Osteoblast (primary cell): ENCODE measurements at places on chromosomes 4 and X. TPM values are rescaled to one million over a fixed set of nuclear protein-coding genes. Genes with fewer than 3 reads are reported as not detected.
A peak's percentile ranks its signal among the peaks of the same experiment; 100 is the strongest.

ADH1A gene
- total RNA-seq = not detected in 2 replicates

SLC6A8 gene
- total RNA-seq = 15.3 and 19.5 TPM in 2 replicates

GAGE12G gene
- total RNA-seq = not detected in 2 replicates

GPR82 gene
- total RNA-seq = not detected in 2 replicates

MAGEA2 gene
- not detected in 2 replicates for total RNA-seq

KLHL4 gene
- total RNA-seq = 0.72 and 1.2 TPM in 2 replicates

TECRL gene
- not detected in 2 replicates for total RNA-seq

FAM47C gene
- total RNA-seq = not detected in 2 replicates

GAGE12F gene
- total RNA-seq = not detected in 2 replicates

- no peak for DNase-seq
- H3K36me3 ChIP-seq = no peaks in the 10 kb centered on the region
- H3K27me3 ChIP-seq = no peaks in the 10 kb centered on the region
- peaks cover 69% of the 10 kb centered on the region for H3K4me1 ChIP-seq
- no peak overlapping the region for H3K4me3 ChIP-seq
These were observed 50.9 kb downstream of the SEL1L3 start for GRCh38 chr4:25811841-25812240.

- H3K4me3 ChIP-seq = no peak overlapping the region
- no peak for DNase-seq
- no peak overlapping the region for H3K27ac ChIP-seq
These were observed 889.9 kb upstream of the INTU start for GRCh38 chr4:126742885-126743284.

DNA sequence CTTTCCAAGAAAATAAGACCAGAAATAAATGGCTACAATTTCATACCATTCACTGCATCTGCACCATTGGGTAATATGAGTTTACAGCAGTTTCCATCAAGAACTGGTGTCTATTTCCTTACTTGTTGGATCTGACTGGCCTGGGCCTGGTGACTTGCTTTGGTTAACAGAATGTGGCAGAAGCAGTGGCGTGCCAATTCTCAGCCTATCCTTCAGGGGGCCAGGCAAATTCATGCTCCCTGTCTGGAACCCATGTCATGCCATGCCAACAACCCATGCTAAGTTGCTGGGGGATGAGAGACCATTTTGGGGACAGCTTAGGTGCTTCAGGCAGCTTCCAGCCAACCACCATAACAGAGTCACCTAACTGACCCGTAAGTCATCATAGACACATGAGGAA lies 656.7 kb downstream of the SPOCK3 start:
- no peaks in the 10 kb centered on the region for H3K36me3 ChIP-seq
- no peak for DNase-seq
- no peak overlapping the region for H3K27ac ChIP-seq
- H3K27me3 ChIP-seq = no peaks in the 10 kb centered on the region
- no peak overlapping the region for H3K4me3 ChIP-seq
- no peaks in the 10 kb centered on the region for H3K4me1 ChIP-seq

- no peaks in the 10 kb centered on the region for H3K4me1 ChIP-seq
- H3K4me3 ChIP-seq = no peak overlapping the region
- no peaks in the 10 kb centered on the region for H3K36me3 ChIP-seq
- no peak overlapping the region for H3K27ac ChIP-seq
These were observed 48.2 kb upstream of the PHOX2B start for GRCh38 chr4:41796545-41797210.

- peak overlapping the region; percentile 74 for H3K27ac ChIP-seq
- H3K4me1 ChIP-seq = peaks cover 26% of the 10 kb centered on the region
- DNase-seq = no peak
- no peak overlapping the region for H3K4me3 ChIP-seq
These were observed 4.5 kb downstream of the CASP3 start for GRCh38 chr4:184644553-184645307.

GRCh38 chr4:161189286-161190134 lies 974.3 kb downstream of the FSTL5 start:
- H3K27ac ChIP-seq = no peak overlapping the region
- H3K27me3 ChIP-seq = no peaks in the 10 kb centered on the region
- no peaks in the 10 kb centered on the region for H3K4me1 ChIP-seq
- DNase-seq = no peak
- no peaks in the 10 kb centered on the region for H3K36me3 ChIP-seq

DNA sequence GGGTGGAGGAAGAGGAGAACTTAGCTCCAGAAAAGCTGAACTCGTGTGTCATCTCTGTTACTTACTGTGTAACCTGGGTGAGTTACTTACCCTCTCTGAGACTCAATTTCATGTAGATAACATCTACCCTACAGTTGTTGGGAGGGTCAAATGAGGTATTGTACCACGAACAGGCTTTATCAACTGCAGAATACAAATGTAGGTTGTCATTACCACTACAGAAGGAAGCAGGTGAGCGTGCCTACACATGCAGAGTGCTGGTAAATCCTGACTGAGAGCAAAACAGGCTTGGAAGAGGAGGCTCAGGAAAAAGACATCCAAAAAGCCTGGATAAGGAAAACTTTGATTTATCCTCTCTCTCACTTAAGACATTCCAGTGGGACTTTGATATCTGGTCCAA lies 7.2 kb downstream of the PIGA start:
- DNase-seq = no peak
- no peak overlapping the region for H3K27ac ChIP-seq
- no peaks in the 10 kb centered on the region for H3K36me3 ChIP-seq
- H3K27me3 ChIP-seq = no peaks in the 10 kb centered on the region
- H3K4me3 ChIP-seq = no peak overlapping the region

DNA sequence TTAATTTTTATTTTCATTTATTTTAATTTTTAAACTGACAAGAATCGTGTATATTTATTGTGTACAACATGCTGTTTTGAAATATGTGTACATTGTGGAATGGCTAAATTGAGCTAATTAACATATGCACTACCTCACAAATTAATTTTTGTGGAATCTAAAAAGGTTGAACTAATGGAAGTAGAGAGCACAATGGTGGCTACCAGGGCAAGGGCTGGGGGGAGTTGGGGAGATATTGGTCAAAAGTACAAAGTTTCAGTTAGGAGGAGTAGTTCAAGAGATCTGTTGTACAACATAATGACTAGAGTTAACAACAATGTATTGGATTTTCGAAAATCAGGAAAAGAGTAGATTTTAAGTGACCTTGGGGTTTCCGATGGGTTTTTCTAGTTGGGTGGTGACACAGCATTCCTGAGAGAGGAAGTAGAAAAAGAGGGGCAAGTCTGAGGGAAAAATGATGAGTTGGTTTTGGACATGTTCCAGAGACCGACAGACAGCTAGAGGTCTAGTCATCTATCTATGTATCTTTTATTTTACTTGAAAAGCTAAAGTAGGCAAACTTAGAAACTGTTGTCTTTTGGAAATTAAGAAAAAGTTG lies 23.2 kb downstream of the APOO start:
- H3K36me3 ChIP-seq = no peaks in the 10 kb centered on the region
- no peaks in the 10 kb centered on the region for H3K27me3 ChIP-seq
- H3K4me1 ChIP-seq = peaks cover 18% of the 10 kb centered on the region

GRCh38 chr4:151668689-151669402 lies 92.0 kb downstream of the GATB start:
- no peak overlapping the region for H3K4me3 ChIP-seq
- no peaks in the 10 kb centered on the region for H3K4me1 ChIP-seq
- H3K27me3 ChIP-seq = no peaks in the 10 kb centered on the region
- no peak overlapping the region for H3K27ac ChIP-seq
- no peaks in the 10 kb centered on the region for H3K36me3 ChIP-seq

DNA sequence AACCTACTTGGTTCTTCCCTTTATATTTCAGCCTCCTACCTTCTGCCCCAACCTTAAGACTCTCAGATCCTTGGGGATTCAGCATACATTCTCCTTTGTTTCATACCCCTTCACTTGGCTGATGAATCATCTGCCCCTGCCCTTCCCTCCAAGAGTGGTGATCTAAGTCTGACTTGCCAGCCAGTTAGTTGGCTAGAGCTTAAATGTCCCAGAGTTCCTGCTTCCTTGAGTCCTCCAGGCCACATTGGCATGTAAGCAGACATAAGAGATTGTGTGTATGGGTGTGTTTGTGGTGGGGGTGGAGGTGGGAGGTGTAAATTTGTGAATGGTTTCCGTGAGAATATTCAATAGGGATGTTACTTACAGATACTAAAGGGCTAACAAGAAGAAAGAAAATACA lies 3.7 kb upstream of the TEX13D start:
- no peak overlapping the region for H3K4me3 ChIP-seq
- DNase-seq = no peak
- no peaks in the 10 kb centered on the region for H3K27me3 ChIP-seq
- H3K27ac ChIP-seq = no peak overlapping the region
- H3K36me3 ChIP-seq = no peaks in the 10 kb centered on the region

DNA sequence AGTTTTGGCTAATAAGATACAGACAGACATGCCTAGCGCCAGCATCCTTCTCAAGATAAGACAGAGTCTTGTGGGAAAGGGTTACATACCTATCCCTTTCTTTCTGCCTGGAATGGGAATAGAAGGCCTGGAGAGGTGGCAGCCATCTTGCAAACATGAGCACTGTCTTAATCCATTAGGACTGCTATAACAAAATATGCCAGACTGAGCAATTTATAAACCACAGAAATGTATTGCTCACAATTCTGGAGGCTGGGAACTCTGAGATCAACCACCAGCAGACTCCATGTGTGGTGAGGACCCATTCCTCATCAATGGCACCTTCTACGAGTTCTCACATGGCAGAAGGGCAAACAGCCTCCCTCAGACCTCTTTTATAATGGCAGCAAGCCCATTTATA lies 26.5 kb upstream of the NEIL3 start:
- no peaks in the 10 kb centered on the region for H3K27me3 ChIP-seq
- no peak overlapping the region for H3K4me3 ChIP-seq
- DNase-seq = peak; percentile 18
- H3K27ac ChIP-seq = peak overlapping the region; percentile 0

DNA sequence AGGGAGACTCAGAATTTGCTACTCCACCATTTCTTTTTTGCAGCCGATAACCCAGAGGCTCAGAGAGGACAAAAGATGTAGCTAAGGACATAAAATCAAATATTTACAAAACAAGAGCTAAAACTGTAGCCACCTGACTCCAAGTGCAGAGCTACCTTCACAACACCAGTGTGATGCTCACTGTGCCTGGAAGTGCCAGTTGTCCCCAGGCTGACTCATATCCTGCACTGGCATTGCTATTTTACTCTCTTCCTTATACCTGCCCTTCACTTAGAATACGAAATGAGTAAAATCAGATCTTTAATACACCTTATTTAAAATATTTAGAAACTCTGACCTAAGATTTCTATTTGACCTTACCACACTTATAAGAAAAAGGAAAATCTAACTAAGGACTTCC lies 39.5 kb downstream of the SLC7A11 start:
- no peak overlapping the region for H3K27ac ChIP-seq
- H3K4me3 ChIP-seq = no peak overlapping the region
- no peaks in the 10 kb centered on the region for H3K27me3 ChIP-seq
- no peak for DNase-seq

DNA sequence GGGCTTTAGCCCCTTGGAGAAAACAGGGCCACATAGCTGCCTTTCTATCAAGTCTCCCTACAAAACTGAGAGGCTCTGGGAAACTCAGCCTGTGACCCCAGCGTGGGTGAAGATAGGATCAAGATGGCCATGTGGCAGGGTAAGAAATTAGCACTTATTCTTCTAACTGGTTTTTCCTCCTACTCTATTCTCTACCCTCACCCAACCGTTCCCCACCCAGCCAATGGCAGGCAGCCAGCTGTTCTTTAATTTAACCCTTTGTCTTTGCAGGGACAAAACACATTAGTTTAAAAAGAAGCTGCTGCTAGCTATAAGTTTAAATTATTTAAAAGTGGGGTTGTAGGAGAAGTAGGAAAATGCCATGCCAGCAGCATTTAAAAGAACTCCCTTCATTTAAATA lies 2.8 kb downstream of the CLCN5 start:
- no peak overlapping the region for H3K27ac ChIP-seq
- no peaks in the 10 kb centered on the region for H3K27me3 ChIP-seq
- DNase-seq = no peak
- no peaks in the 10 kb centered on the region for H3K36me3 ChIP-seq
- H3K4me3 ChIP-seq = no peak overlapping the region
- no peaks in the 10 kb centered on the region for H3K4me1 ChIP-seq

DNA sequence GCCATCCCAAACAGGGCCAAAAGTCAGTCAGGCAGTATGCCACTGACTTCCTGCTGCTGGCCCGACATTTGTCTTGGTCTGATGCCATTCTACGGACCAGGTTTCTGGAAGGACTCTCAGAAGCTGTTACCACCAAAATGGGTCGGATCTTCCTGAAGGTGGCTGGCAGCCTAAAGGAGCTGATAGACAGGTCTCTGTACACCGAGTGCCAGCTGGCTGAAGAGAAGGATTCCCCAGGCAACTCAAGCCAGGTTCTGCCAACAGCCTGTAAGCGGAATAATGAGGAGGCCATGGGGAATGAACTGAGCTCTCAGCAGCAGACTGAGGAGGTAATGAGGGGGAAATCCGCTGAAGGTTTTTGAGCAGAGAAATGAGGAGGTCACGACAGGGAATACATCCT lies 95.7 kb downstream of the RTL9 start:
- no peak overlapping the region for H3K27ac ChIP-seq
- H3K4me3 ChIP-seq = no peak overlapping the region
- no peaks in the 10 kb centered on the region for H3K4me1 ChIP-seq

GRCh38 chrX:134636851-134637250 lies 21.4 kb downstream of the PLAC1 start:
- no peak overlapping the region for H3K27ac ChIP-seq
- H3K36me3 ChIP-seq = no peaks in the 10 kb centered on the region
- DNase-seq = no peak
- H3K4me1 ChIP-seq = peaks cover 1% of the 10 kb centered on the region
- H3K27me3 ChIP-seq = no peaks in the 10 kb centered on the region

GRCh38 chrX:131779306-131779705 lies 235.4 kb downstream of the OR13H1 start:
- H3K4me3 ChIP-seq = peak overlapping the region; percentile 72
- DNase-seq = no peak
- H3K4me1 ChIP-seq = peaks cover 9% of the 10 kb centered on the region
- no peaks in the 10 kb centered on the region for H3K27me3 ChIP-seq

DNA sequence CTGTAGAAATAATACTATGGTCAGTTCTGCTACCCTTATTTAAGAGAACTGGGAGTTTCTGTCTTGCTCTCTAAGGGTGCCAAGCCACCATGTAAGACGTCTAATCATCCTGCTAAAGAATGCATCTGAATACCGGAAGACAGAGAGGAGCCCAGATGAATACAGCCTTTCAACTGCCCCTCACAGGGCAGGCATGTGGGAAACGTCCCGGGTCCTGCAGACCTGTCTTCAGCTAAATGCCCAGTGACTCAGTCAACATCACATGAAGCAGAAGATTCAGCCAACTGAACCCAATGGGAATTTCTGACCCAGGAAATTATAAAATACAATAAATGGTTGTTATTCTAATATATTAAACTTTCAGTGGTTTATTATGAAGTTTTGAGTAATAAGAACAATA lies 2141.0 kb upstream of the AGA start:
- DNase-seq = no peak
- H3K4me3 ChIP-seq = no peak overlapping the region
- no peak overlapping the region for H3K27ac ChIP-seq

DNA sequence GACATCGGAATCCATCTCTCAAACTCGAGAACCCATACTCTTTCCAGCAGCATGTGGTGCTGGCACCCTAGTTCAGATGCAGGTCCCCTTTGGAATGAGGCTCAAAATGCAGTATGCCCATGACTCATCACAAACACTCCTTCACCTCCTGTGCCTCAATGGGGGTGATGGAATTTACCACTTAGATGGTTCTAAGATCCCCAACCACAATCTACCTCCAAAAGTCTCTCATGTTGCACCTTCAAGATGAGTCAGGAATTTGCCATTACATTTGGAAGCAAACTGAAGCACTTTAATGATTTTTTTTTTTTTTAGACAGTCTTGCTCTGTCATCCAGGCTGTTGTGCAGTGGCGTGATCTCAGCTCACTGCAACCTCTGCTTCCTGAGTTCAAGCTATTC lies 8.5 kb upstream of the MID1 start:
- no peak overlapping the region for H3K27ac ChIP-seq
- no peak for DNase-seq
- H3K27me3 ChIP-seq = no peaks in the 10 kb centered on the region
- H3K4me3 ChIP-seq = no peak overlapping the region
- H3K4me1 ChIP-seq = peaks cover 13% of the 10 kb centered on the region
